ENCODE measurements at places on chromosomes 7 and 10.

GRCh38 chr10:86969421-86970041 lies 1.2 kb downstream of the ADIRF start:
- no peak for DNase-seq

- no peak for DNase-seq
These were observed 173.2 kb upstream of the MTPN start for GRCh38 chr7:136150311-136150710.

- DNase-seq, result no peak
These were observed 147.9 kb downstream of the IMMP2L start for GRCh38 chr7:111414374-111414773.

GRCh38 chr7:47241112-47242065 lies 340.5 kb downstream of the TNS3 start:
- no peak for DNase-seq

- no peak for DNase-seq
These were observed 8.4 kb upstream of the TEX36 start for GRCh38 chr10:125691160-125691981.

- DNase-seq, result no peak
These were observed 553.6 kb downstream of the TCERG1L start for GRCh38 chr10:130757821-130758489.

GRCh38 chr7:16015981-16016380 lies 329.5 kb upstream of the MEOX2 start:
- no peak for DNase-seq

DNA sequence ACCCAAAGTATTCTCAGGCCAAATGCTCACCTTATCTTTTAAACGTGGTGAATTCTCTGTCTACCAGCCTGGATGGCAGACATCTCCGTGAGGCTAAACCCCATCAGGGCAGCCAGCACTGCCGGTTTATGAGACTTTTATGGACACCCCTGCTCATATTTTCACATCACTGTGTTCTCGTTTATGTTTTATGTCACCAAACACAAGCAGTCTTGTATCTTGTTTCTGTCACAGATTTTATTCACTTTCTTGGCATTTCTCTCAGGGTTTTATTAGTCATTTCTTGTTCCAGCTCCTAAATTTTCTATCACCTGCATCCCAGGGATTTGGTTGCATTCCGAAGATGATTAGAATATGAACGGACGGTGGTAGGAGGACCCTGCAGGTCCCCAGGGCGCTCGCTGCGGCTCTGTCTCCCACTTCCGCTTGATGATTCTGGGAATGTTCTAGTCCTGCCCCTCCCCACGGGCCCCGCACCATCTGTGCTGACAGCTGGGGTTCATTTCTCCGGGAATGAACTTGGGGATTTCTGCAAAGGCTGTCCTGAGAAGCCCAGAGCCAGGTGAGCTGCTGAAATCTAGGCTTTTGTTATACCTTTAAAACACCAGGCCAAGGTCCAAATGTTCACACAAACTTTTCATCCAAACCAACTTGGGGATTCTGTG lies 217.6 kb downstream of the GFRA1 start:
- DNase-seq, result no peak

DNA sequence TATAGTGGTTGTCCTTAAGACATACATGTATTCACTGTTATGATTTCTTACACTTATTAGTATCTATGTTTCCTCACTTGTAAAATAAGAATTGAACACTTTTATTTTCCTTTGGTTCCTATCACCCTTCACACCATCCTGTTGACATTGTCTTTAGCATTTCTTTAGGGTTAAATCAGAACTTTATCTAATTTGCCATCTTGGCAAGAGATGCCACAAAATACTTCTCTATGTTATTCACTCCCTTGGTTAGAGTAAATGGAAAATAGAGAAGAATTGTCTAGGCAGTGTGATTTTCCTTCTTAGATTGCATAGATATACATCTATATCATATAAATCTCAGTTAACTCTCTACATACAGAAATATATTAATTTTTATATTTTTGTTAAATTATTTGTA lies 204.7 kb downstream of the SEMA3D start:
- no peak for DNase-seq

DNA sequence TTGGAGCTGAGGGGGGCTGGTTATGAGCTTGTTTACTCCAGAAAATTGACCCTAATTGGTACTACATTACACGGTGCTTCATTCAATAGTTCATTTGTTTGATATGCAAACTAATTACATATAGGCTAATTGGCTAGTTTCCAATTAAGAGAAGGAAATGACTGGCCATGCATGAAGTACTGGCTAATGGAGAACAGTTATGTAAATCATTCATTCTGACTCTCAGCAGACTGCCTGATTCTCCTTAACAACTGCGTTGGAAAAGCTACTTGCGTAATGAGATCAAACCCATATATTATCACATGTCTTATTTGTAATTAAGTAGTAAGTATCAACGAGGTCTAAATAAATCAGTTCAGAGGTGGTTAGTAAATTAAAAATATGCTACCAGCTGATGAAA lies 81.8 kb upstream of the CTTNBP2 start:
- no peak for DNase-seq

DNA sequence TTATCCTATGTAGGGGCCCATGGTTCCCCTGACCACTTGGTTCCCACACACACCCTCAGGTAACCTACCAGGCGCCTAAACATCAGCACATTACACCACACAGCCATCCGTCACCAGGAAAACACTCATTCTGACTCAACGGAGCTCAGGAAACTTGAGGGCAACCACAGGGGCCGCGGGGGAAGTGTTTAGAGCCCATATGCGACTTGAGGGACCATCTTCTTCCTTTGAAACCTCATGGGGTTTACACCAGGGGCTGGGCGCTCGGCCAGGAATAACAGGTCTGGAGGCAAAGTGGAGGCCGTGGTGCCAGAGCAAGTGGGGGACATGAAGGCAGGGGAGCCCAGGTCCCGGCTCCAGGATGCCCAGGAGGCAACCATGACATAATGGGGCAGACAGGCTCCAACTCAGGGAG lies 1.5 kb downstream of the STX1A start:
- peak; percentile 75 for DNase-seq

DNA sequence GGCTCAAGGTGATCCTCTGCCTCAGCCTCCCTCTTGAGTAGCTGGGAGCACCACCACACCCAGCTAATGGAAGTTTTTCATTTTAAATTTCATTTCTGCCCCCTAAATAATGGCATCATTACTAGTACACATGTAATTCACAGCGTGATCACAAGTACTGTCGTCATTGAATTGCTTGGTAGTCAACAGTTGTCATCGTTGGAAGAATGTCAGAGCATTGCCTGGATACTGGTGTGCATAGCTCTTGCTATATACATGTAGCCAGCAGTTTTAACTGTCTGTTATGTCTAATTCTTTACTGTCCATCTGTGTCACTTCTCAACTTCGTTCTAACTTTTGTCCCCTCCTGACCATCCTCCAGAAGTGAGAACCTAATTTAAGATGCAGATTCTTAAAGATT lies 62.1 kb downstream of the CRPPA start:
- no peak for DNase-seq

DNA sequence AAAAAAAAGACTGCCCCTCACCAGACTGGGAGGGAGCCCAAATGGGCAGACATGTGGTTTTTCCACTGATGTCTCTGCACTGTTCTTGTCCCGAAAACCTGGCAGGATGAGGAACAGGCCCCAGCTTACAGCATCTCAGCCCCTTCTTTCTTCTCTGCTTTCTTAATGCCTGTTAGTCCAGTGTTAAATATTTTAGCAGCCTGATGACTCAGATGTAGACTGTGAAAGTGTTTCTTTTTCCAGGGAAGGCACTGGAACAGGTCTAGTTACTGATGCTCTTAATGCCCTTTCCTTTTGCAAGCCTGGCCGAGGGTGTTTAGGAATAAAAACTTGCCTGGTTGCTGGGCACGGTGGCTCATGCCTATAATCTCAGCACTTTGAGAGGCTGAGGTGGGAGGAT lies 107.7 kb downstream of the TACC2 start:
- no peak for DNase-seq

- DNase-seq, result no peak
These were observed 124.0 kb upstream of the PTPN20 start for GRCh38 chr10:46787321-46787615.
